ENCODE measurements at places on chromosomes 11 and 22.

DNA sequence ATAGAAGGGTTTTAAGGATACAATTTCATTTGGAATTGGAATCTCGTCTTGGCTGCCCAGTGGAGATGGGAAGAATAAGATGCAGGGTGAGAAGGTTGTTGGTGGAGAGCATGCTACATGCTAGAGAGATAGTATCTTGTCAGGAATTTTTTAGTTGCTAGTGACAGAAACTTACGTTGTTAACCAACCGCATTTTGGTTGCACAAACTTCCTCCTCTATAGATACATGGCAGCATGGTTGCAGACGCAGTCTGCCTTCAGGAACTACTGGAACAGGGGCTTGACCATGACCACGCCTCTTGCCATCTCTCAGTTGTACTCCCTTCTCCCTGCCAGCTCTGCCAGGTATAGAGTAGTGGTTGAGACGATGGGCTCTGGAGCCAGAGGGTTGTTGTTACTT, 13.5 kb upstream of the CCDC90B start:
- no peak for DNase-seq

DNA sequence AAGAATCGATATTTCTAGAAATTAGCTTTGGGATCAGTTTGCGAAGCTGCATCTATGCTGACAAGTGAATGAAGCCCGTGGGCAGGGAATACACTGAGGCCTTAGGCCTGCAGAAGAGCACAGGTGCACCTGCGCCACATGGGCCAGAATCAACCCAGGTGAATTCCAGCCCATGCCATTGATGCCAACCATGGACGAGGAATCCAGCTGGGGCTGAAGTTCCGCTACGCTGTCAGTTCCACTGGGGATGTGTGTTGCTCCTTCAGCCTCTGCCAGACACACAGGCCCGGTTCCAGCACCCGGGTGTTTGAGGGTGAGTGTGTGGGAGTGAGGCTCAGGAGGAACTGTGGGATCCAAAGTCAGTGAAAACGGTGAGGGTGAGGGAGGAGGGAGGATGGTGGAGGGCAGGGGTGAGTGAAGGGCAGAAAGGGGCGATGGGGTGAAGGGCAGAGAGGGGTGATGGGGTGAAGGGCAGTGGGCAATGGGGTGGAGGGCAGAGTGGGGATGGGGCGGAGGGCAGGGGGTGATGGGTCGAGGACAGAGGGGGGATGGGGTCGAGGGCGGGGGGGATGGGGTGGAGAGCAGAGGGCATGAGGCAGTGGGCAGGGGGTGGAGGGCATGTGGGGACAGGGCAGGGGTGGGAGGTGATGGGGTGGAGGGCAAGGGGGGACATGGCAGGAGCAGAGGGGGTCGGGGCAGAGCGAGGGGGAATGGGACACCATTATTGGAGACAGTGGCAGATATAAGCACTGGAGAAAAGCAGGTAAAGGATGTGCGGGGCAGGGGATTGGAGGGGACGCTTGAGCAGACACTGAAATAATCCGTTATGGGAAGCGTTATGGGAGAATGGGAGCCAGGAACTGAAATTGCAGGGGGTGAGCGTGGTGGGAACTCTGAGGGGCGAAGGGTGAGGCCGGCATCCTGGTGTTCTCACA, 931.6 kb downstream of the BRD1 start:
- DNase-seq: no peak

DNA sequence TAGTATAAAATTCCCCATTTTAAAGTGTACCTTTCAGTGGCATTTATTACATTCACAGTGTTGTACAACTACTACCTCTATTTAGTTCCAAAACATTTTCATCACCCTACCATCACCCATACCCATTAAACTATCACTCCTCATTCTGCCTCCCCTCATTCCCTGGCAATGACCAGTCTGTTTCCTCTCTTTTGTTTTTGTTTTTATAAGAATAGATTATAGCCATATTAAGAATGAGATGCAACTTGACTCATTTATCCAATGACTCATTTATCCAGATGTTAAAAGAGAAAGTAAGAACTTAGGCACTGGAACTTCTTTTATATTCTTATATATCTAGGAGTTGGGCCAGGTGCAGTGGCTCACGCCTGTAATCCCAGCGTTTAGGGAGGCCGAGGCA, 156.3 kb downstream of the FAT3 start:
- DNase-seq: no peak

GRCh38 chr11:6681949-6682348, 1.2 kb downstream of the MRPL17 start:
- no peak for DNase-seq

- DNase-seq: peak; percentile 40
These were observed 54.8 kb downstream of the CHST1 start for GRCh38 chr11:45610627-45611026.

DNA sequence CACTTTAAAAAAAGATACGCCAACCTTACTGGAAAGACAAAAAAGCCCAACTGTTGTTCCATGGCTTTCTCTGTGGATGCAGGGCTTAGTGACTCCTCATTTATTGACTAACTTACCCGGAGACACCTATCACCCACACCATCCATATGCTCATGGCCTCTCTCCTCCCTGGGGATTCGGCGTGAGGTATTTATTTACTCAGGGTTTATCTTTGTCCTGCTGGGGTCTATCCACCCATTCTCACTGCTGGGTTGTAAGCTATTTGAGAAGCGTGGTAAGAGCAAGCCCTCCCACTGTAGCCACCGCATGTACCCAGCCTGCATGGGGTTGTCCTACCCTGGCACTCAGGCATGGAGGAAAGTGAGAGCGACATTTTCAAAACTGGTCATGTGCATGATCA, 93.6 kb downstream of the NELL1 start:
- DNase-seq: no peak

- DNase-seq: no peak
These were observed 205.9 kb downstream of the CTTN start for GRCh38 chr11:70604221-70604620.

DNA sequence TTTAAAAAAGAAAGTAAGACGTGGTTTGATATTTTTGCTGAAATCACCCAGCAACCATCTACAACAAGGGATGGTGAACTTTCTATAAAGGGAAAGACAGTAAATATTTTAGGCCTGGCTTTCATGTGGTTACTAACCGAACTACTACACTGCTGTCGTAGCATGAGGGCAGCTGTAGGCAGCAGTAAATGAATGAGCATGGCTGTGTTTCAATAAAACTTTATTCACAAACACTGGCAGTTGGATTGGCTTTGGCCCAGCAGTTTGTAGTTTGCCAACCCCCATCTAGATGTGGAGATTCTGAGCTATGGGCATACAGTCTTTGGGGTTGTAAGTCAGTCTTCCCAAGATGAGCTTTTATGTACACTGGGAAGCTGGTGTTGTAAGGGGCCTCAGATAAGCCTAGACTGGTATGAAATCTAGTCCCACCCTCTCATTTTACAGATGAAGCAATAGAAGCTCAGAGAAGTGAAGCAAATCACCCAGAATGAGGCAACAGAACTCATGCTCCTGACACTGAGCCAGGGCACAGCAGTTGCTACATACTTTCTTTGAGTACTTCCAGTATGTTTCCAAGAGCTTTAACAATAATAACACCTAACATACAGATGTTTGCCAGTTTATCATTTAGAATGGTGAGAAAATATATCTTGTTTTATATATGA, 204.4 kb downstream of the ADAMTS15 start:
- DNase-seq: peak; percentile 18

- DNase-seq: no peak
These were observed 34.3 kb downstream of the TSPAN18 start for GRCh38 chr11:44760917-44761550.

- no peak for DNase-seq
These were observed 1.2 kb upstream of the PPP1R14B start for GRCh38 chr11:64247729-64248531.

All from inflammatory macrophage treated with lipopolysaccharide for 1 hour (primary cell).